ENCODE measurements at places on chromosomes 5 and 9.

DNA sequence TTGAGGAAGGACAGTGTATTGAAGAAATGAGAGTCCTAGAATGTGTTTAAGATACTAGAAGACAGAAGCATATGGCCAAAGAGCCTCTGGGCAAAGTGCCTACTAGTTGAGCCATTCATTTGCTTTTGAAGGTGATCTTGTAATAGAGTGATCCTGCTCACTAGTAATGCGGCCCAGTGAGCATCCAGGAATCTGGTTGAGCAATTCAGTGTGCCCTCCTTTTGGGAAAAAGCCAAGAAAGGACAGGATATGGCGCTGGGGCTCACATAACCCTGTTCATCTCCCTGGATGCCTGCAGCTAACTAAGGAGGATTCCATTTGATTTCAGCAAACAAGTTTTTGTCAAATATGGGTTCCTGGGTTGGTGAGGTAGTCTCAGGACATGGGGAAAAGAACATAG lies 16.3 kb downstream of the ADAM19 start:
- DNase-seq = no peak

DNA sequence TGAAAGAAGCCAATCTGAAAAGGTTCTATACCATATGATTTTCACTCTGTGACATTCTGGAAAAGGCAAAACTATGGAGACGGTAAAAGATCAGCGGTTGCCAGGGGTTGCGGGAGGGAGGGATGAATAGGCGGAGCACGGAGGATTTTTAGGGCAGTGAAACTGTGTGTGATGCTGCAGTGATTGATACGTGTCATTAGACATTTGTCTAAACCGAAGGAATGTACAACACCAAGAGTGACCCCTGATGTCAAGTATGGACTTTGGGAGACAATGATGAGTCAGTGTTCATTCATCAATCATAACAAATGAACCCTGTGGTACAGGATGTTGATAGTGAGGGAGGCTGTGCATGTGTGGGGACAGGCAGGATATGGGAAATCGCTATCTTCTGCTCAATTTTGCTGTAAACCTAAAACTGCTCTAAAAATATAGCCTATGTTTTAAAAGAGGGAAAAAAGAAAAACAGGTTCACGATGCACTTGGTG lies 34.4 kb downstream of the ERGIC1 start:
- peak; percentile 57 for DNase-seq

DNA sequence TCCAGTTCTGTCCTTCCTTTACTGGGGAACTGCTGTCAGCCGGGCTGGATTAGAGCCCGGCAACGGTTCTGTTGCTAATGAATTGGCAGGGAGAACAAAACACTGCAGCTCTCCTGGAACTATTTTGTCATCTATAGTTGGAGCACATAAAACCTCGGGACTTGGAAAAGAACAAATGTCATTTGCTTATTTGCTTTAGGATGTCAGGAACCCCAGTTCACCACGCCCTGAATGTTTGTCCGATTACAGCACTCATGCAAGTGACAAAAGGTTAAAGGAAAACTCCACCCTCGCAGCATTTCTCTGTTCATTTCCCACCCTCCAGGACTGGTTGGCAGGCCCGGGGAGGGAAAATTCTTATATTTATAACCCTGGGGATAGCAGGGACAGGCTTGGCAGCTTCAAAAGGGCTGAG lies 66.4 kb upstream of the PLPP1 start:
- peak; percentile 78 for DNase-seq

DNA sequence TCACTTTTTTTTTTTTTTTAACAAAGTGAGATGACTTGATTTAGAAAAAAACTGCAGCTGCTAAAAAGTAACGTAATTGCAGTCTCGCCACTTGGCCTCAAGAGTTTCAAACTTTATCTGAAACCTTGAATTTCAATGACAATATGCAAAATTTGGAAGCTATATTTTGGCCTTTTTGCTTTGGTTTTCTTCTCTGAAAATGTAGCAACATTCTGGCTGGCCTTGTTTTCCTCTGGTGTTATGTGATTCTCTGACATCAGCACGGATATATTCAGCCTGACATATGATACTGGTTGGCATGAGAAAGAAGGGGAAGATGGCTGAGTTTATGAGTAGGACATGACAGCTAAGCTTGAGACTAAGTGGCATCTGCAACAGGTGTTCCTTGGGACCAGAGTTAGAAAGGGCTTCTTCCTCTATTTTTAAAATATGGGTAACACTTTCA lies 136.5 kb downstream of the MEF2C start:
- no peak for DNase-seq

- DNase-seq = no peak
Measured at GRCh38 chr5:149578896-149579295, 2.4 kb upstream of the ARHGEF37 start.

- no peak for DNase-seq
Measured at GRCh38 chr5:13941468-13941867, 3.0 kb downstream of the DNAH5 start.

DNA sequence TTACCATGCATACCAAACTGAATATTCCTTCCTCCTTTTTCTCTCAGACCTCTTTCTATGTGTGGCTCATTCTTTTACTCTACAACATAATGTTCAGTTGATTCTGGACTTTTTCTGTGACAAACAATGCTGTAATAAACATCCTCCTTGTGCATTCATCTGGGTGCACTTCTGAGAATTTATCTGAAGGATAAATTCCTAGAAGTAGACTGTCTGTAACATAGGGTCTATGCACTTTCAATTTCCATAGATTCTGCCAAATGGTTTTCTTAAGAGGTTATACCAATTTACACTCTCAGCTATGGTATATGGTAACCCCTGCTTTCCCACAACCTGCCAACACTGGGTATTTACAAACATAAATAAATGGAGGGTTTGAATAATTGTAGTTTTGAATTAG lies 24.1 kb upstream of the TNC start:
- no peak for DNase-seq

GRCh38 chr5:41408676-41409443 lies 101.5 kb downstream of the PLCXD3 start:
- DNase-seq = no peak

- peak; percentile 18 for DNase-seq
Measured at GRCh38 chr5:15598294-15598902, 98.4 kb downstream of the FBXL7 start.

GRCh38 chr5:172943283-172943841 lies 15.9 kb upstream of the RPL26L1 start:
- no peak for DNase-seq

DNA sequence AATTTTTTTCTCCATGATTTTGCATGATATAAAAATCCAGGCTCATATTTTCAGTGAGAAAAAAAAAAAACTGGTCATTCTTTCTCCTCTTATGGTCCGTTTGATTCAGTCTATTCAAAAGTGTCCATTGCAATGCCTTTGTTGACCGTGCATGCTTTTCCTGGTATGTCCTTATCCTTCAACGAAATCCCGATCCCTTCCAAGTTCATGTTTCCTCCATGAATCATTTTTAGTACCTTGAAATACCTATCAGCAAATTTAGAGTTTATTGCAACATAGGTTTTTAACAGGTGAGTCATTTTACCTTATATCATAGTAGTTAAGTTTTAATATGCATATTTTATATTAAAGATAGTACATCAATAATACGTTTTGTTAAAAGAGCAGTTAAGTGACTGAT lies 773.8 kb upstream of the CHD1 start:
- DNase-seq = no peak

DNA sequence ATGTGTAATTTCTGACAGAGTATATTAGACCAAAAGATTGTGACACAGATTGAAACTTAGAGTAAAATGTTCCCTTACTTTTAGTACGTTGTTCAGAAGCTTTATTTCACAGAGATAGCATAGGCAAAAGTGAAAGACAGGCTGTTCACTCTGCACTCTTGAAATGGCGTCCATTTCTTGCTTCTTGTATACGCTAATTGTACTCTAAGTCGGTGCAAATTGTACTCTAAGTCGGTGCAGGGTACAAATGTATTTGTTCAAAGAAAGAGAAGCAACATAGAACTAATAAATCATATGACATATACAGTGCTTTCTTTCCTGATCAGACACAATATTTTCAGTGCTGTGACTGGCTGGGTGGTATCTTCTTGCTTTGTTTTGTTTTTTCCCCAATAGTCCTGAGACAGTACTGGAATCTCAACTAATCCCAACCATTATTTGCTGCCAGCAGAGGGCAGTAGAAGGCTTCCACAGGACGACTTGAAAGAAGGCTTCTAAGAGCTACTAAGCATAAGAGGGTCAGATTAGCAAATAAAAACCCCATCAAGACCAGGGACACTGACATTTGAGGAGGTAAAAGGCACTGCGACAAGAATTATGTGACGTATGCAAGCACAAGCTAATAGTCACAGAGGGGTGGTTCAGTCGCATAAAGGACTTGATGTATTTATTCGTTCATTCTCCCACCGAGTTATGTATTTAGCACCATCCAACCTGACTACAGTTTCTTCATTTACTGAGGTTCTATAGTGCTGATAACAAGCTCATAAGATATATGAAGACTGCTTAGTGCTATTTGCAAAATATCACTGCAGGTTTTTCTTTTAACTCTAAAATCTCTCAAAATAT lies 831.8 kb downstream of the TAF11L14 start:
- DNase-seq = peak; percentile 82
